Anterior cingulate cortex (tissue), 58 donors: ENCODE measurements at places on chromosomes 2 and 18.
A peak's percentile ranks its signal among the peaks of the same experiment; 100 is the strongest.

DNA sequence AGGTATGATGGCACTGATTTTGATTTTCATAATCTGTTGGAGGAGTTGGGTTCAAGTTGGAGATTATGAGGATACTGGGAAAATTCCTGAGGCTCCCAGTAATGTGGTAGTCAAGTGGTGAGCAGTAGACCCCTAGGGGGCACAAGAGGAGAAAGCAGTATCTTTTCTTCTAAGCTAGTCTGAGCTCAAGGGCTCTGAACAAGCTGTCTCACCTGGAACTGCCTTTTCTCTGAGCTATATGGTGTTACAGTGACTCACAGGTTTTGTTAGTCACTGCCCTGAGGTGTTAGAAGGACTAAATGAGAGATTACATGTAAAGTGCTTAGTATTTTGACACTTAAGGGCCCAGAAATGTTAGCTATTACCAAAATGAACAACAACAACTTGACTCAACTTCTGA, 42.2 kb downstream of the CD302 start:
- DNase-seq, result no peak

DNA sequence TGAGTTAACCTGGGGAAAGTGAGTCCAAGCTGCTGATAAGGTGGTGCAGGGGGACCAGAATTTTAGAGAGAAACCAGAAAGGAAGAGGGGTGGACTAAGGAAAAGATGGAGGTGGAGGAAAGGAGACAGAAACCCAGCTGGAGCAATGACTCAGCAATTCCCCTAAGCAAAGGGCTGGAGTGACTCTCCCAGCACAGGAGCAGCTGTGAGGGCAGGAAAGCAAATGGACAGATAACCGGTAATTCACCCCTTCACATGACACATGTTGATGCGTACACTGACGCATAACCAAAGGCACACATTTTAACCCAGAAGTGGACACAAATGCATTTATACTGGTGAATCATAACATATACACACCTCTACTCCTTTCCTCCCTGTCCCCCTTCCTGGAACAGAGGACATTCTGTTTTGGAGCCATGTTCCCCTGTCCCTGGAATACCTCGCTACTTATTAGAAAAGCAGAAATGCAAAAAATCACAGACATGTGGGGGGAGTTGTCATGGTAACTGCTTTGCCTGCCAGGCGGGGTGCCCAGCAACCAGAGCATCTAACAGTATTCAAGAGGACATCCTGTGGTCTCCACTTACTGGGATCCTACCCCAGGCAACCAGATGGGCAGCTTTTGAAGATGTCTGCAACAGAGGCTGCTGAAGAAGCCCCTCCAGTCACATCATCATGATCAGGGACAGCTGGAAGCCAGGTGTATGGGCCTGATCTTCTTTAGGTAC, 4.7 kb downstream of the CDK5R2 start:
- no peak for DNase-seq

DNA sequence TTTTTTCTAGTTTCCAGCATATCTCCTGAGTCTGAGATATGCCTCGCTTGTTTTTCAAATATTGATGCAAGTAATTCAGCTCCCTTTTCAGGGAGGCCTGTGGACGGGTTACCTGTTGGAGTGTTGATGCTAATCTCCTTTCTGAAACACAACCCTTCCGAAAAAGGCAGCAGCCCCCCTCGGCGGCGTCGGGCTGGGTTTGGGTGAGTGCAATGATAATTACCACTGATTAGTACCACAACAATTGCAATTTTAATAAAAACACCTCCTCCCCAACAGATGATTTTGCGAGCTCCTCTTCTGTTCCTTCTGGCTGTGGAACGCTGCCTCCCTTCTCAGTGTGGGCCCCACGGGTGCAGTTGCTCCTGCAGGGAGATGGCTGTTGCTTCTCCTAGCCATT, 66.3 kb downstream of the PTGR3 start:
- no peak for DNase-seq

DNA sequence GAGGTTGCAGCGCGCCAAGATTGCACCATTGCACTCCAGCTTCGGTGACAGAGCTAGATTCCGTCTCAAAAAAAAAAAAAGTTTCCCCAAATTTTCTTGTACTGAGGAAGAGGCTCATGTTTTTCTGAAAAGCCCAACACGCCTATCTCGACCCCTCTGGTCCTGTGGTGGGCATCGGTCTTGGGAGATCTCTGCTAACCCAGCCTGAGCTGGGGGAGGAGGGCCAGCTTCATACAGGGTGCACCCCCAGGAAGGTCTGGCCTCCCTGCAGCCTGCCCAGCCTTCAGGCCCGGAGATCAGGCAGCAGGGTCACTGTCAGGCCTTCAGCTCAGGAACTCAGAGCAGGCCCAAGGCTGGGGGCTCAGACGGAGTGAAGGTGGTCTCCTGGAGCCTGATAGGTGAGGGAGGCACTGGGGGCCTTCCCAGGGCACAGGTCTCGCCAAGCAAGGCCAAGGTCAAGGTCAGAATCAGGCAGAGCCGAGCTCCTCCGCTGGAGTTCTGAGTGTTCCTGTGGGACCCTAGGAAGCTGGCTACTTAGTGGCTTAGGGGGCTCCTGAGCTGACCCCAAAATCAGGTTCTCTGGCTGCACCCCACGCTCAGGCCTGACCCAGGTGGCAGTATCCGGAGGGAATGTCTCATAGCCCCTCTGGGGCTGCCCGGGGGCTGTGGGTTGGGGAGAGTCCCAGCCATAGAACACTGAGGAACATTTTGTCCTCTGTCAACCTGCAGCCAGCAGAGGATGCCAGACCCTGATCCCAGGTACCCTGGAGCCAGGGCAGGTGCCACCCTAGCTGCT, 37.9 kb upstream of the SMAD7 start:
- no peak for DNase-seq

- no peak for DNase-seq
Observed at GRCh38 chr2:217864963-217865772, 137.6 kb downstream of the TNS1 start.

DNA sequence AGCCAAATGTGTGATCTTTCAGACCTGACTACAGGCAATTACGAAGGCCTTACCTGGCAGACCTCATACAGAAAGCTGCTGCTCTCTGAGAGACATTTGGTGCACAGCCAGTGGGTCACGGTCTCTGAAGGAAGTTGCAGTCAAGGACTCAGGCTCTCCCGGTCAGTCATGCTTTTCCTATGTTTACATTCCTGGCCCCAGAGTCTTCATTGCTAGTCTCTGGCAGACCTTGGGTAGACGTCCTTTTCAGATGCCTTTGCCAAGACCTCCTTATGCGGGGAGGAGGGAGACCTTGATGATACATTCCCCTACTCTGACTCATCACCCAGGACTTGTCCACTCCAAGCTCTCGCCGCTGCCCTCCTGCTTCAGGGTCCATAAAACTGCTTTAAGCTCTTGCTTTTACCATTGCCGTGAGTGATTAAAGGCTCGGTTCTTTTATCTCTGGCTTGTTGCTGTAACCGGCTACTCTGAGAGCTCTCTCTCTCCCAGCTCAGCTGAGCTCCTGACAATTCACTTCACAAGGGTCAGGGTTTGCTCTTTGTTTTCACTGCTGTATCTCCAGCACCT, 62.0 kb upstream of the SLC35F5 start:
- no peak for DNase-seq

GRCh38 chr2:205682971-205683501, 735 bp downstream of the NRP2 start:
- no peak for DNase-seq

- no peak for DNase-seq
Observed at GRCh38 chr2:138877421-138877820, 97.2 kb upstream of the NXPH2 start.

GRCh38 chr2:120860579-120860922, 124.9 kb downstream of the GLI2 start:
- DNase-seq, result no peak

DNA sequence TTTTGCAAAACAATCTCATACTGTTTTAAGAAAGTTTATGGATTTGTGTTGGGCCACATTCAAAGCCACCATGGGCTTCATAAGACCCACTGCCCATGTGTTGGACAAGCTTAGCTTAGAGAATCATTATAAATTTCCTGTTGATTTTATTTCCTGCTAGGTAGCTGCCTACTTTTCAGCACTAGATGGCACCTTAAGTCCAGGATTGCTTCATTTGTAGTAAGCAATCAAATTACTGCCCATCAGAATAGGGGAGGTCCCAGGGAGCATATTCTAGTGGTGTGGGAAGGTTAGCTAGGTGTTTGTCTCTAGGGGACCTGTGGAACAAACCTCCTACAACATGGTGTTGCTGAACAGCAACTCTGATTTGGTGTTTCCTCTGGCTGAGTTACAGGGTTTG, 11.0 kb upstream of the DCDC2C start:
- DNase-seq, result no peak

DNA sequence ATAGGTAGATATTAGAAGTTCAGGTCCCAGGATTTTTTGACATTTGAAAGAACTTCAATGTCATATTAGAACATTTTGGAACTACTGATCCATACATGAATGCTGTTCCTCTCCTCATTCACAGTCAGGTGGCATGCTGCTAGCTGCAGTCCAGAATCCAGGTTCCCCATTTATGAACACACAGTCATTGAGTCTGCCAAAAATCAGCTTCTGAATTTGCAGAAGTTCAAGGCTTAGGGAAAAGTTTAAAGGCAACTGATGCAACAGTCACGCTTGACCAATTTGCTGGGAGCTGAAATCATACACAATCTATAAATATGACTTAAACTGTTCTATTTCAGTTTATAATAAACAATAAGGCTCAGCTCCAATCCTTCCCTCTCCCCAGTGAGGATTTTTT, 17.3 kb upstream of the TTR start:
- no peak for DNase-seq

GRCh38 chr2:171617981-171618380, 69.3 kb upstream of the DYNC1I2 start:
- DNase-seq, result no peak

DNA sequence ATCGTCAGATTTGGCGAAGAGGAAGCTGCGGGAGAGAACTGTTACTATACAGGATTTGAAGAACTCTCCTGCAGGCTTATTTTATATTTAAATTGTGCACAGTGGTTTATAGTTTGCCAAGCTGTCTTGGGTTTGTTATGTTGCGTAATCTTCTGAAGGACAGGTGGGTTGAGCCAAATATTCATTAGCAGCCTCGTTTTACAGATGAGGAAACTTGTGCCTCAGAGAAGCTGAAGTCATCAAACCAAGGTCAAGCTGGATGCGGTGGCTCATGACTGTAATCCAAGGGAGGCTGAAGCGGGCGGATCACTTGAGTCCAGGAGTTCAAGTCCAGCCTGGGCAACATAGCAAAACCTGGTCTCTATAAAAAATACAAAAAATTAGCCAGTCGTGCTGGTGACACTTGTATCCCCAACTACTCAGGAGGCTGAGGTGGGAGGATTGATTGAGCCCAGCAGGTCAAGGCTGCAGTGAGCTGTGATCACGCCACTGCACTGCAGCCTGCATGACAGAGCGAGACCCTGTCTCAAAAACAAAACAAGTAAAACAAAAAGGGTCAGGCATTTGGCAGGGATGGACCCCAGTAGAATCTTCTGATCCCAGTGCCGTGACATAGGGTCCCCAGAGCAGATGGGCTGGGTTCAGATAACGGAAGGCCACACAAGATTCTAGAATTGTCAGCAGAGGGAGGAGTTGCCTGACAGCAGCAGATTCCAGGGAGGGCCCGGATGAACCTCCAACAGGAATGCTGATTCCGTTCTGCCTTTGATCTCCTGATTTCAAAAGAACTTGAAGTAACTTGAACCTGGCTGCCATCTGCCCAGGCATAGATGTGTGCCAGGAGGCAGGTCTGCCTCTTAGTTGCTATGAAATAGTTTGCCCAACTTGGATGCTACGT, 50.6 kb downstream of the SH3BP4 start:
- DNase-seq, result no peak

- DNase-seq, result no peak
Observed at GRCh38 chr2:235170016-235170415, 218.2 kb downstream of the SH3BP4 start.

DNA sequence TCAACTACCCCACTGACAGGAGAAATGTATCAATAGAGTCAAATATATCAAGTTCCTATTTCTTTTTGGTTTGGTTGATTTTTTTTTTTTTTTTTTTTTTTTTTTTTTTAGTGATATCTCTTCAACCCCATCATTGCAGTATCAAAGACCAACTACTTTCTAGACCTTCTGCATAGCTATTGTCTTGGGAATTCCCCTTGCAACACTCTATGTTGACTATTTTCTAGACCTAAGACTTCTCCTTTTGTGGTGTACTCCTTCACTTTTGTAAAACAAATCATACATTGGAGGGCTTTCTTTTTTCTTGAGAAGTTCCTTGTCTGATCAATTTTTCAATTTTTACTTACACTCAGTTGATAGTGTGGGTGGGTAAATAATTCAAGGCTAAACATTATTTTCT, 46.5 kb upstream of the NR4A2 start:
- no peak for DNase-seq

DNA sequence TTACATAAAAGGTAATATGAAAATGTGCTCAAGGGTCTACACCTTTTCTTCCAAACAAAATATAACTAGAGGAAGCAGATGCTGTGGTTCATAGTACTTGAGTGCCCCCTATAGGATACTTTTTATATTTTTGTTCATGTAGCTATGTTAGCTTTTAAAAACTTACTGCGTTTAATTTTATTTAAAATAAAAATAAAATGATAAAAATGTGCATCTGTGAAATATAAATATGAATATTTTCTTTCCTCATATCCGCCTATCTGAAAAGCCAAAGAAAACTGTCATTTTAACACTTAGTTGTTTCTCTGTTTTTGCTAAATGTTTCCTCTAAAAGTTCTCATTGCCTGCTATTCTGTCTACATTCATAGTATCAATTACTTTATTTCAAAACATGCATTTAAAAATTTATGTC, 9.6 kb upstream of the LRP1B start:
- no peak for DNase-seq

DNA sequence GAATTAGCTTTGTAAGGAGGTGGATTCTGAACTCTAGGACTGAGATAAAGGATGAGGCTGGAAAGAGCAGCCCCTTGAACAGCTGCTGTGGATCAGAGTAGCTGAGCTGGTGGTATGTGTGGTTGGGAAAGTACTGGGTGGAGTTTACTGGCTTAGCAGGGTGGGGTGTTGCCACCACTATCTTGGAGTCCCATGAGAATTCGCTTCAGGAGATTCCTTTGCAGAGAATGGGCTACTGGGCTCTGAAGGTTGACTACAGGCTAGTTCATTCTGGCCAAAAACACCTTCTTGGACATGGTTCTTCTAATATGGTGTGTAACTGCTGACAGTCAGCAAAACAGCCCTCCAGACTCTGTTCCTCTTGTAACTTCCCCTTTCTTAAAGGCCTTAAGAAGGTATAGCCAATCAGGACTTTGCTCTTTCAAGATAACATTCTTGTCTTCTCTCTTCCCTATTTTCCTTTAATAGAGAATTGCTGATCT, 52.7 kb downstream of the TET3 start:
- no peak for DNase-seq

GRCh38 chr2:217993817-217994463, 8.9 kb downstream of the TNS1 start:
- peak; percentile 17 for DNase-seq
